COR-L47 (cell line): ENCODE measurements at places on chromosomes 5 and 9.
A peak's percentile ranks its signal among the peaks of the same experiment; 100 is the strongest.

- DNase-seq = no peak
Observed at GRCh38 chr5:132259069-132259851, 1.8 kb downstream of the PDLIM4 start.

DNA sequence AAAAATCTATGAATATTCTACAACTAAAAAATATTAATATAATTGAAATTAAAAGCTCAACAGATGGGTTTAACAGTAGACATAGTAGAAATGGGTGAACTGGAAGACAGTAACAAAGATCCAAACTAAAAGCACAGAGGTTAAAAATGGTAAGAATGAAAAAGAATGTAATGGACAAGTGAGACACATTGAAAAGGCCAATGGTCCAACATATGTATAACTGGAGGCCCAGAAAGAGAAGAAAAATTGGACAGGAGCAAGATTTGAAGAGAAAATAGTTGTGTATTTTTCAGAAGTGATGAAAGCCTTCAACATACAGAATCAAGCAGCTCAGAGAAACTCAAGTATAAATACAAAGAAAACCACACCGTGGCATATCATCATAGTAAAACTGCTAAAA is 58.6 kb downstream of the PCDHGC5 start:
- DNase-seq = no peak

- DNase-seq = no peak
Observed at GRCh38 chr5:116371935-116372334, 202.7 kb downstream of the SEMA6A start.

DNA sequence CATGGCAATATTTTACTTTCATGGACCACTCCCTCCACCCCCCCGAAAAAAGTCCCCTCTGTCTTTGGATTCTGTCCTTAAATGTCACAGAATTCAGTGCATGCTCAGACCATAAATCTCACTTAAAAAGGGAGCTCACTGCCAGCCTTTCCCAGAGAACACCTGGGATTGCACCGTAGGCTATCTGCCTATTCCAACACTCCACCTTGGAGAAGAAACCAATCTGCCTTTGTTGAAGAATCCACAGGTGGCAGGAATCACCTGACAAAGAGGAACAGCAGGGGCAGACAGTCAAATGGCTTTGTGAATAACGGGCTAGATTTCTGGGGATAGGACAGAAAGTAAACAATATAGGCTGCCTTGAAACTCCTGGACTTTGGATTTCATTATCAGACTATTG is 306.7 kb upstream of the BRINP1 start:
- DNase-seq = peak; percentile 79

DNA sequence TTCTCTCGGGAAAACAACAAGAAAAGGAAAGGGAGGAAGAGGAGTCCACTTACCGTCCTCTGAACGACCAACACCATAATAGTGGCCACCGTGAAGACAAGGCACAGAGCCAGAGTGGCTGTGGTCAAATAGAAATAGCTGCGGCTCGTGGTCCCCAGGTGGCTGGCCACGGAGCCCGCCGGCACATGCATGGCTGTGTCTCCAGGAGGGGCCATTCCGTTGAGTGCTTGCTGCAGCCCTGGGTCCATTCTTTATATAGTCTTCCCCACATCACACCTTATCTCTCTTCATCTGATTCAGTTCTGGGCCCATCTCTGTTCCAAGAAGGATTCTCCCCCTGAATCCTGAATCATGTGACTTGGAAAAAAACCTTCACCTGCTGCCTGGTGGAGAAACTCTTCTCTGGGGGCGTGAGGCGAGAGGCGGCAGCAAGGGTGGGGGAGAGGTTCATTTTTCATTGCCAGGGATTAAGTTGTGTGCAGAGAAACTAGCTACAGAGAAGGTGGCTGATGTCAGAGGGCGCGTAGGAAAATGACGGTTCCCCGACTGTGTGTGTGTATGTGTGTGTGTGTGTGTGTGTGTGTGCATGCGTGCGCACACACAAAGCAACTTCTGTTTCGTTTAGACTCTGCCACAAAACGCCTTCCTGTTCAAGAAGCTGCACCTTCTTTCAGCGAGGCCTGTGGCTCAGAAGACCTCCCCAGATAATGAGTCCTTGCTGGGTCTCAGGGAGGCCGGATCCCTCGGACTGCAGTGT is at the start of gene TNFSF8:
Gene TNFSF8, minus strand, starts transcription at position 536 of the 757 bp plus-strand sequence. Its CDS starts 288 bp downstream, at position 248.
- no peak for DNase-seq

- DNase-seq = peak; percentile 94
Observed at GRCh38 chr5:88660947-88661805, 221.8 kb downstream of the MEF2C start.

- no peak for DNase-seq
Observed at GRCh38 chr5:83683836-83684235, 36.8 kb downstream of the HAPLN1 start.

GRCh38 chr9:136343884-136344269 is 16.5 kb downstream of the GPSM1 start:
- no peak for DNase-seq

DNA sequence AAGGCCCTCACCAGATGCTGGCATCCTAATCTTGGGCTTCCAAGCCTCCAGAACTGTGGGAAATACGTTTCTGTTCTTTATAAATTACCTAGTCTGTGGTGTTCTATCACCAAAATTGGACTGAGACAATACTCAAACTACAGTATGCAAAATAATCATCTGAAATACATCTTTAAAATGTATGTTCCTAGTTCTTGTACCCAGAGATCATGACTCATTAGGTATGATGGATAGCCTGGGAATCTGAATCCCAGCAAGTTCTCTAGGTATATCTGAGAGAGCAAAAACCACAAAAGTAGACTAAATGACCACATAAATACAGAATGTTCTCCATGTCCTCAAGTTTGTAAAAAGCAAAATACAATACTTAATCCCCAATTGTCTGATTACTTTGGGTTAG is 166.3 kb downstream of the YIPF5 start:
- DNase-seq = no peak

DNA sequence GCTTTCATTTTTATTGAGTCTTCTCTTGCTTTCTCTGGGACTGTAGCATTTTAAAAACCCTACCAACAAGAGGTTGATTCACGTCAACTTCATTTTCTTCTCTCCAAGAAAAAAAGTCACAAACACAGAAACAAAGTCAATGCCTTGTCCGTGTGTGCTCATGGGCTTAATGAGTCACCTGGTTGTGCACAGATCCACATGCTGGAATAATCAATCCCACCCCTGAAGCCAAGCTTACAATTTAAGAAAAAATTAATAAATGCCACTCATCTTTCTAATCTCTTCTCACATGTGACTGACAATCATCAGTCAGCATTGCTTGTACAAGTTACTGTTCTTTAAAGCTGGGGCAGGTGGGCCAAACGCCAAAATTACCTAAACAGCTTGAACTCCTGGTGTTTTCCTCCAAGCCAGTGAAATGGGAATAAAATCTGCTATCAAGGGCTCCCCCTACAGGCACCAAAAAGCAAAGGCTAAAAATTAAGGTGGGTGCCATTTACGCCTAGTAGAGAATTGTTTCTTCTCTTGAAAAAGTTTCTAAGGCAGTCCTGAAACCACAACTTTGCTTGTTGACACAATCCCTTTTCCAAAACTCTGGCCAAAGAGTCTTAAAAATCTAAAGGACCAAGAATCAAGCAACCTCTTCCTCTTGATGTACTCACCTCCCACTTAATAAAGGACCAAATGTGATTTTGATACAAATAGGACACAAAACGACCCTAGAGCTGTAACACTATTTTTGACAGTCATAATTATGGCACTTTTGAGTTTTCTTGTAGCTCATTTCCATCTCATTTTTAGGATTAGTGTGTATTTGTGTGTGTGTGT is 21.3 kb downstream of the TRMO start:
- peak; percentile 72 for DNase-seq

- DNase-seq = no peak
Observed at GRCh38 chr5:30880514-30880913, 313.0 kb upstream of the CDH6 start.

GRCh38 chr5:17118631-17119030 is 98.8 kb upstream of the BASP1 start:
- no peak for DNase-seq

DNA sequence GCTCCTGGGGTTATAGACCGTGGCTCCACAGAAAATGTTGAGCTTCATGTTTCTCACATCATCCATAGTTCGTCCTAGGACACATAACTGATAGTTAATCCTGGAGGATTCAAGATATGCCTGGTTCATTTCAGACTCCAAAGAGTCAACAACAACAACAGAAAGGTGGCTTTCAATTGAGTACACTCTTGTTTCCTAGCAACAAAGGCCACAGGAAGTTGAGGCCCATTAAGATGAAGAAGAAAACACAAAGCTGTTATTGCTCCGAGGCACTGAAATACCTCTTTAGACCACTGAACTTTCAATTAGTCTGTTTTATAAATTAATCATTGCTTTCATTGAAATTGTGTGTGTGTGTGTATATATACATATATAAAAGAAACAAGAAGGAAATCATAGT is 154.5 kb downstream of the YIPF5 start:
- no peak for DNase-seq

- DNase-seq = no peak
Observed at GRCh38 chr5:110815916-110816605, 77.3 kb downstream of the SLC25A46 start.

- DNase-seq = no peak
Observed at GRCh38 chr9:95229230-95229915, 88.1 kb downstream of the FANCC start.

GRCh38 chr5:1479066-1479465 is 33.8 kb upstream of the SLC6A3 start:
- no peak for DNase-seq

GRCh38 chr5:71907608-71908145 is 188.6 kb downstream of the CARTPT start:
- DNase-seq = no peak

DNA sequence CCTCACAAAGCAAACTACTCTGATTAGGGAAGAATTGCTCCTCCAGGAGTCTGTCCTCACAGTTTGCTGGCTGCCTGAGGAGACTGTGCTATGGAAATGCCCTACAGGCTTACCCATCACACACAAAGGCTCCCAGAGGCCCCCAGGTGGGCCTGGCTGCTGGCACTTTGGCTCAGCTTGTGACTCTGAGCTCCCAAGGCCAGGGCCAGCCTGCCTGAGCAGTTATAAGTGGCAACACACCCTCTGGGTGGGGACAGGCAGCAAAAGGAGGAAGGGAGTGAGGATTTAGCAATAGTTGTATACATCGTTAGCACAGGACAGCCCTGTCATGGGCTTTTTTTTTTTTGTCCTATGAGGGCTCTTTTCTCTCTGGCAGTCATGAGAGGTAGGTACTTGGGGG is 103.5 kb downstream of the DAPK1 start:
- DNase-seq = no peak

GRCh38 chr9:70069704-70070103 is 26.1 kb downstream of the MAMDC2 start:
- no peak for DNase-seq

DNA sequence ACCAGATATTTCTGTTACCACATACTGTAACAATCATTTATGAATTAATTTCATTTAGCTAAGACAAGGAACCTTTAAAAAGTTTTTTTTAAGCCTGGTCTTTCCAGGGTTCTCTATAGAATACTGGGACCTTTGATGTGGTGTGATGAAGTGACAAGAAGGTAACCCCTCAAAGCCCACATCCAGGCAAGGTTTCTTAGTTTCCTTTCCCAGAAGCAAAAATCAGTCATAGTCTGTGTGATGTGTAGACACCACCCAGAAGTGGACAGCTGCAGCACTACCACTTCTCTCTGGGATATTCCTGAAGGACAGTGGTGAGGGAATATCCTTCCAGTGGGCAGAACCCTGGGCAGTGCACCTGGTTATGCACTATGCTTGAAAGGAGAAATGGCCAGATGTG is 115.6 kb downstream of the TTC39B start:
- DNase-seq = no peak

GRCh38 chr5:103669615-103670014 is 107.0 kb upstream of the NUDT12 start:
- peak; percentile 66 for DNase-seq

DNA sequence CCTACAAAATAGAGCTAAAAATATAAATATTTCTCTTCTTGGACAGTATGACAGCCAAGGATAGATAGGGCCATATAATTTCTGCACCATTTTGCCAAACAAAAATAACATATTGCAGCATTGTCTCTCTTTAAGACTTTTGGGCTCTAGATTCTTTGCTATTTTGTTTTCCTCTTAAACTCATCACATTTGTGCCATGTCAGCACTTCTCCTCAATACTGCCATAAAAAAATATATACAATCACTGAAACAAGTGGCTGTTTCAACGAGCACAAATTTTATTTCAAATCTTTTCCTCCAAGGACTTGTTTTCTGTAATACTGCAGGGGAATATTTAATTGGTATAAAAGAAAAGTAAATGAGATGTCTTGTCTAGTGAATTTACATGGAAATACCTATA is 1570.0 kb upstream of the NUDT12 start:
- no peak for DNase-seq

DNA sequence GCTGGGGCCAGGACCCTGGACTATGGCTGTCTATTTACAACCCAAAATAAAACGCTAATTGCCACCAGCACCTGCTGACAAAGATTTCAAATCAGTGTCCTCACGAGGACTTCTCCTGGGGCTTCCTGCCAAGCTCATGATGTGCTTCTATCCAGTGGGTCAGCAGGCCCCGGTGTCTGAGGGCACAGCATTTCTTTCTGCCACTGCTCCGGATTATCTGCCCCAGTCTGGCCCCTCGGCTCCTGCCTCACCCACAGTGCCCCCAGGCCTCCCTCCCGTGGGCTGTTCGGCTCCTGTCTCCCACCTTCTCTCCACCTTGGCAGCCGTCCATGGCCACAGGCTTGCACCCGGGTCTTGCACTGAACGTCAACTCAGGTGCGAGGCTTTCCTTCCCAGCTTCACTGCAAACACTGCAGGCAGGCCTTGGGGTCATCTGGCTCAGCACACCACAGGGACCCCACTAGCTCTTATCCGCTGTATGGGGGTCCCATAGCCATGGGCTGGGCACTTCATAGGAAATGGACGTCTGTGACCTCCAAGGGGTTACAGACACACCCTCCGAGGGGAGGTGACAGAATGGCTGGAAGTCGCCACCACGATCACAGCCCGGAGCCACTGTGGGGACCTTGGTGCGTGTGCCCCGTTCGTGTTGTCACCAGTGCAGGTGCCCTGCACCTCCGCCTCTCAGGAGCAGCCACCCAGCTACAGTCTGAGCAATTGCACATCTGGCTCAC is 43.8 kb upstream of the FCN1 start:
- DNase-seq = no peak

DNA sequence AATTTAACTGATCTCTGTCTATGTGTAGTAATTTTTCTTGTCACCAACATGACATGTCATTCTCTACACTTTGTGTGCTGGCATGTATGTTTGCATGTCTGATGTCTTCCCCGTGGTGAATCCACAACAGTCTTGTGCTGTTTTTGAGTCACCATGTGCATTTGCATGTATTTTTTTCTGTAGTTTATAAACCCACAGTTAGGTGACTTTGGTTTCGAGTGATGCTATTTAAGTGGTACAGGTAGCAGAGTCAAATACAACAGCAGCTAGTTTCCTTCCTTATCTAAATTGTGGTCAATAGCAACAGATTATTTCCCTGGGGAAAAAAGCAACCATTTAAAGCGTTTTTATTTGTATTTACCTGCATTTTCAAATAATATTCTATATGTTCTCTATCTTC is 89.9 kb upstream of the FSD1L start:
- no peak for DNase-seq

GRCh38 chr5:135242021-135242865 is 156.8 kb downstream of the MACROH2A1 start:
- no peak for DNase-seq
